Osteocyte (in vitro differentiated cells): ENCODE measurements at places on chromosomes 5 and 9.

GRCh38 chr5:156914371-156914737 is 48.7 kb downstream of the TIMD4 start:
- no peaks in the 10 kb centered on the region for H3K4me1 ChIP-seq
- no peak for DNase-seq
- no peaks in the 10 kb centered on the region for H3K27me3 ChIP-seq
- H3K4me3 ChIP-seq: no peak overlapping the region

DNA sequence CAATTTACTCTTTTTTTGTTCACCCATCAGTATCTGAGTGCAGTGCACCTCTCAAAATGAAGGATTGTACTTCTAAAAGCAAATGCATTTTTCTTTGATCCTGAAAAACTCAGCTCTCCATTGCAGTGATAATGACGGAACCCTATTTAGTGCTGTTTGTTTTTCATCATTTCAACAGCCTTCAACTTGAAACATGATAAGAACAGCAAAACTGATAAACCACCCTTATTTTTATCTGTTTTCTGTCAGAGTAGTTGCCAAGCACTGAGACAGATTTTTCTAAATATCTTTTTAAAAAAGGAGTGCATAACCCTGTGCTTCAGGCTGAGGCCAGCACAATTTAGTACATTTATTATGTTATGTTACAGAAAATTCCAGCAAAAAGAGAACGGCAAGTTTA is 549.8 kb upstream of the DMAC1 start:
- no peaks in the 10 kb centered on the region for H3K27me3 ChIP-seq
- H3K36me3 ChIP-seq: no peaks in the 10 kb centered on the region
- H3K4me1 ChIP-seq: no peaks in the 10 kb centered on the region
- H3K27ac ChIP-seq: no peak overlapping the region
- no peak for DNase-seq
- H3K4me3 ChIP-seq: no peak overlapping the region

- H3K4me1 ChIP-seq: peaks cover 12% of the 10 kb centered on the region
- no peak for DNase-seq
- H3K27me3 ChIP-seq: no peaks in the 10 kb centered on the region
- no peak overlapping the region for H3K27ac ChIP-seq
These were observed 284.5 kb downstream of the SPATA31D1 start for GRCh38 chr9:82273121-82273520.

GRCh38 chr5:115072266-115073064 is 97.2 kb downstream of the TRIM36 start:
- H3K27ac ChIP-seq: no peak overlapping the region
- no peak overlapping the region for H3K4me3 ChIP-seq
- H3K27me3 ChIP-seq: peaks cover 43% of the 10 kb centered on the region
- peaks cover 2% of the 10 kb centered on the region for H3K4me1 ChIP-seq
- no peak for DNase-seq

DNA sequence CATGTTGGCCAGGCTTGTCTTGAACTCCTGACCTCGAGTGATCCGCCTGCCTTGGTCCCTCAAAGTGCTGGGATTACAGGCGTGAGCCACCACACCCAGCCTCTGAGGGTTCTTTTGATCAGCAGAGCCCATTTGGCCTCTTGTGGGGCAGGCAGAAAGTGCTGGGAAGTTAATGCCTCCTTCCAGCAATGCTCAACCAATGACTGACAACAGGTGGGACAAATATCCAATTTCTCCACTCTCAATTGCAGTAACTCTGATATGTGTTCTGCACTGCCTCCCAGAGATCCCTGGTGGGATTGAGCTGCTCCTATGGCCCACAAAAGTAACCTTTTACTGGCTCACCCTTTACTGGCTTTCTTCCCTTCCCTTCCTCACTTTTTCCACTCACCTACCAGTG is 79.9 kb upstream of the APC start:
- H3K27ac ChIP-seq: no peak overlapping the region
- no peaks in the 10 kb centered on the region for H3K36me3 ChIP-seq
- no peak overlapping the region for H3K4me3 ChIP-seq
- no peaks in the 10 kb centered on the region for H3K4me1 ChIP-seq

DNA sequence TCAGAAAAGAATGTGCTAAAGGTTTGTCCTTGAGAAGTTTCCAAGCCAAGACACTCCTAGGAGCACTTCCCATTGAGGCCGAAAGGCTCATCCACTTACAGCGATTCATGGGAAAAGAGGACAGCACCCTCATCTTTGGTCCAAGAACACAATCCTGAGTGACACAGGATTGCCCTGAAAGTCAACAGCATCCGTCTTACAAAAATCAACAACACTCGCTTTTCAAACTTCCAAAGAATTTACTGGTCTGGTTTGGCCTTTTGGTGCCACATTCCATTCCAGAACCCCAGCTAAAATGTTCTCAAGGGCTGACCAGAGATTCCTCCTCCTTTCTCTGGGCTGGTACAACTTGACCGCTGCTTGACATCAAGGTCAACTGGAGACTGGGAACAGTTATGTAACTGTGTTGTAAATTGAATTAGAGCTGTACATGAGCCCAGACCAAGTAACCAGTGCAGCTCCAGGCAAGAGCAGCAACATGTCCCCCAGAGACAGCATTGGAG is 415.8 kb upstream of the PIK3R1 start:
- peaks cover 24% of the 10 kb centered on the region for H3K4me1 ChIP-seq
- H3K4me3 ChIP-seq: no peak overlapping the region
- peak overlapping the region; percentile 29 for H3K27ac ChIP-seq
- DNase-seq: no peak
- no peaks in the 10 kb centered on the region for H3K27me3 ChIP-seq

GRCh38 chr5:148912714-148913398 is 86.4 kb downstream of the ADRB2 start:
- peak overlapping the region; percentile 75 for H3K27ac ChIP-seq
- DNase-seq: no peak
- H3K4me3 ChIP-seq: no peak overlapping the region
- no peaks in the 10 kb centered on the region for H3K27me3 ChIP-seq

DNA sequence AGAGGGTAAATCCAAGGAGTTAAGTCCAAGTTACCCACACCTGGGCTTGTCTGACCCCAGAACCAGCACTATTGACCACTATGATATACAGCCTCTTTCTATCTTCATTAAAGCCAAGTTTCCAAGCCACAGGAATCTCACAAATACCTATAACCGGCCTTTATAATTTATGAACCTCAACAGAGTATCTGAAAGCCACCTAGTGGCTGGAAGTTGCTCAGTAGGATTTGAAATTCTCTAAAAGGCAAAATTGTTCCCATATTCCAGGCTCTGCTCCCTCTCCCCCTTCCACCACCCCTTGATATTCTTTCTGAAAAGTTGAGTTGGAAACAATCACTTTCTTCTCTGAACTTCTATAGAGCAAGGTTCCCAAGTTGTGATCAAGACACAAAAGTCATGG is 106.4 kb upstream of the GPR151 start:
- DNase-seq: no peak
- no peaks in the 10 kb centered on the region for H3K27me3 ChIP-seq
- H3K27ac ChIP-seq: no peak overlapping the region
- no peaks in the 10 kb centered on the region for H3K36me3 ChIP-seq
- no peak overlapping the region for H3K4me3 ChIP-seq

DNA sequence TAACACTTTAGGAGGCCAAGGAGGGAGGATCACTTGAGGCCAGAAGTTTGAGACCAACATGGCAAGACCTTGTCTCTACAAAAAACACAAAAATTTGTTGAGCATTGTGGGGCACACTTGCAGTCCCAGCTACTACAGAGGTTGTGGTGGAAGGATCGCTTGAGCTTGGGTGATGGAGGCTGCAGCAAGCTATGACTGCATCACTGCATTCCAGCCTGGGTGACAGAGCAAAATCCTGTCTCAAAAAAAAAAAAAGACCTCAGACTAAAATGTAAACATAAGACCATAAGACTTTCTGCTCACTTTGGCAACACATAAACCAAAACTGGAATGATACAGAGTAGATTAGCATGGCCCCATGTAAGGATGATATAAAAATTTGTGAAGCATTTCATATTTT is 24.6 kb upstream of the NANS start:
- no peak overlapping the region for H3K27ac ChIP-seq
- H3K4me1 ChIP-seq: peaks cover 20% of the 10 kb centered on the region
- DNase-seq: no peak
- H3K27me3 ChIP-seq: no peaks in the 10 kb centered on the region
- H3K4me3 ChIP-seq: no peak overlapping the region

- no peak overlapping the region for H3K4me3 ChIP-seq
- no peak overlapping the region for H3K27ac ChIP-seq
- H3K36me3 ChIP-seq: no peaks in the 10 kb centered on the region
- DNase-seq: no peak
- H3K27me3 ChIP-seq: no peaks in the 10 kb centered on the region
- H3K4me1 ChIP-seq: no peaks in the 10 kb centered on the region
These were observed 23.1 kb upstream of the TDRD7 start for GRCh38 chr9:97388721-97389238.

GRCh38 chr5:6482735-6483134 is 34.1 kb downstream of the UBE2QL1 start:
- H3K27me3 ChIP-seq: peaks cover 10% of the 10 kb centered on the region
- H3K4me3 ChIP-seq: no peak overlapping the region
- no peaks in the 10 kb centered on the region for H3K36me3 ChIP-seq
- H3K4me1 ChIP-seq: no peaks in the 10 kb centered on the region

DNA sequence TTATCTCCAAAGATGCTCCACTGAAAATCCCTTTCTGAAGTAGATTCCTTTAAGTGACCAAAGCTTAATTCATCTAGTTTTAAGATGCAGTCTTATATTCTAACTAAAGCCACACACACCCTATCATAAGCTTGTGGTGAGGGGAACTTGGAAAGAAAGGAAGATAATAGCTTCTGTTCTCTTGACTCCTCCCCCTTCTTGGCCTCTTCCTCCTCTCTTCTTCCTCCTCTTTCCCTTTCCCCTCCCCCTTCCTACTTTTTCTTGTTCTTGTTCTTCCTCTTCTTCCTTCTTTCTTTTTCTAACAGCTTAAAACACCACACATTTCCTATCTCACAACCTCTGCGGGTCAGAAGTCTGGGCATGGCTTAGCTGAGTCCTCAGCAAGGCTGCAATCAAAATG is 23.5 kb downstream of the IL7R start:
- no peak for DNase-seq
- no peaks in the 10 kb centered on the region for H3K36me3 ChIP-seq
- H3K4me1 ChIP-seq: peaks cover 29% of the 10 kb centered on the region
- H3K27ac ChIP-seq: no peak overlapping the region
- H3K4me3 ChIP-seq: no peak overlapping the region

- H3K36me3 ChIP-seq: no peaks in the 10 kb centered on the region
- H3K27ac ChIP-seq: no peak overlapping the region
- DNase-seq: no peak
- H3K27me3 ChIP-seq: peaks cover 7% of the 10 kb centered on the region
These were observed 658.1 kb upstream of the ARRDC3 start for GRCh38 chr5:92041206-92041605.

DNA sequence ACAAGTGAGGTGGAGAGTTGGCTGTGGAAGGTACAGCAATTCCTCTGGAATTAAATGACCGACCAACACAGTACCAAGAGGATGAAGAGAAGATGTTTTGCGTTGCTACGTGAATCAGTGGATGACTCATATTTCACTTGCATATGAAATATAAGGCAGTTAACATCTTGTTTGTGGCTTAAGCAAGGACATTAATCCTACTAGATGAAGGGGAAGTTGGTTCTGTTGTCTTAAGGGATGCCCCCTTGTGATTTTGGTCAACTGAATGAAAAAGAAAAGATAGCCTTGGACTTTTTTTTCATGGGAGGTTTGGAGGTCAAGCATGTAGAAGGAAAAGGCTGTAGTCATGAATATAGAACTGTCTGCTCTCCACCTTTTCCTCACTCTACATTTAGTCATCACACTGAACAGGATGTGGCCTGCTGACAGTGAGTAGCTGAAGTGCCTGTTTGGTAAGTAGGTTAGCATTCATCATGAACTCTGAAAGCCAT is 33.9 kb downstream of the VLDLR start:
- no peaks in the 10 kb centered on the region for H3K27me3 ChIP-seq
- peaks cover 37% of the 10 kb centered on the region for H3K36me3 ChIP-seq
- DNase-seq: no peak
- H3K27ac ChIP-seq: peak overlapping the region; percentile 2

- no peak overlapping the region for H3K27ac ChIP-seq
- H3K4me3 ChIP-seq: no peak overlapping the region
- DNase-seq: no peak
- peaks cover 5% of the 10 kb centered on the region for H3K27me3 ChIP-seq
- H3K36me3 ChIP-seq: no peaks in the 10 kb centered on the region
- peaks cover 8% of the 10 kb centered on the region for H3K4me1 ChIP-seq
These were observed 58.8 kb downstream of the GADD45G start for GRCh38 chr9:89663614-89663970.

DNA sequence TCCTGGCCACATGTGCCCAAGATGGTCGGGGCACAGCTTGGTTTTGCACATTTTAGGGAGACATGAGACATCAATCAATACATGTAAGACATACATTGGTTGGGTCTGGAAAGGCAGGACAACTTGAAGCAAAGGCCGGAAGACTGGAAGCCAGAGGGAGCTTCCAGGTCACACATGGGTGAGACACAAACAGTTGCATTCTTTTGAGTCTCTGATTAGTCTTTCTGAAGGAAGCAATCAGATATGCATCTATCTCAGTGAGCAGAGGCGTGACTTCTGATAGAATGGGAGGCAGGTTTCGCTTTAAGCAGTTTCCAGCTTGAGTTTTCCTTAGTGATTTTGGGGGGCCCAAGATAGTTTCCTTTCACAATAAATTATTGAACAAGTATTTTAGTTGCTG is 172.5 kb downstream of the RASEF start:
- no peaks in the 10 kb centered on the region for H3K36me3 ChIP-seq
- H3K4me1 ChIP-seq: no peaks in the 10 kb centered on the region
- no peak overlapping the region for H3K27ac ChIP-seq
- no peak for DNase-seq
- no peak overlapping the region for H3K4me3 ChIP-seq

DNA sequence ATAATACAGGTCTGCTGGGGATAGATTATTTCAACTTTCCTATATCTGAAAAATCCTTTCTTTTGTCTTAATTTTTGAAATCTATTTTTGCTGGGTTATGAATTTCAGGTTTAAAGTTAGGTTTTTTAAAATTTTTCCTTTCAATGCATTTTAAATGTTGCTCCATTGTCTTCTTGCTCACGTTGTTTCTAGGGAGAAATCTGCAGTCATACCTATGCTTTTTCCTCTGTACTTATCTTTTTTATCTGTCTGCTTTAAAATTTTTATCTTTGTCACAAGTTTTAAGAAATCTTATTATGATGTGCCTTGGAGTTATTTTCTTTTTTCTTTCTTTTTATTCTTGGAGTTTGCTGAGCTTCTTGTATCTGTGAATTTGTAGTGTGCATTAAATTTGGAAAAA is 412.0 kb upstream of the KIF2A start:
- no peak for DNase-seq
- no peak overlapping the region for H3K27ac ChIP-seq
- no peaks in the 10 kb centered on the region for H3K4me1 ChIP-seq

DNA sequence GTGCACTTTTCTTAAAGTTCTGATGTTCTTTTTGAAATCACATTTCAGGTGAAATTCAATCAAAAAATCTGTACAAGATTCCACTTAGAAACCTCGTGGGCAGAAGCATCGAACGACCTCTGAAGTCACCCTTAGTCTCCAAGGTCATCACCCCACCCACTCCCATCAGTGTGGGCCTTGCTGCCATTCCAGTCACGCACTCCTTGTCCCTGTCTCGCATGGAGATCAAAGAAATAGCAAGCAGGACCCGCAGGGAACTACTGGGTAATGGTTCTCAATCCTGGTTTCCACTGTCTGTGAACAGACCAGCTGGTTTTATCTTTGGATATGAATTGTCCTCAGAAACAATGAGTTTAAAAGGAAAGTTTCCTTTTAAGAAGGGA is 8.1 kb upstream of the SLC2A8 start:
- H3K4me1 ChIP-seq: peaks cover 17% of the 10 kb centered on the region
- H3K36me3 ChIP-seq: no peaks in the 10 kb centered on the region
- DNase-seq: no peak
- no peak overlapping the region for H3K4me3 ChIP-seq

GRCh38 chr5:100270023-100270771 is 265.0 kb upstream of the FAM174A start:
- no peak for DNase-seq
- no peaks in the 10 kb centered on the region for H3K36me3 ChIP-seq
- peaks cover 4% of the 10 kb centered on the region for H3K4me1 ChIP-seq
- H3K27me3 ChIP-seq: no peaks in the 10 kb centered on the region
- H3K4me3 ChIP-seq: no peak overlapping the region
